ENCODE measurements at places on chromosomes 16 and 17.
A peak's percentile ranks its signal among the peaks of the same experiment; 100 is the strongest.

- DNase-seq = no peak
These were observed 6.2 kb downstream of the STXBP4 start for GRCh38 chr17:54974759-54975158.

GRCh38 chr17:3610523-3610922 lies 1.3 kb upstream of the TRPV1 start:
- no peak for DNase-seq

GRCh38 chr17:1251866-1252608 lies 18.2 kb upstream of the BHLHA9 start:
- no peak for DNase-seq

DNA sequence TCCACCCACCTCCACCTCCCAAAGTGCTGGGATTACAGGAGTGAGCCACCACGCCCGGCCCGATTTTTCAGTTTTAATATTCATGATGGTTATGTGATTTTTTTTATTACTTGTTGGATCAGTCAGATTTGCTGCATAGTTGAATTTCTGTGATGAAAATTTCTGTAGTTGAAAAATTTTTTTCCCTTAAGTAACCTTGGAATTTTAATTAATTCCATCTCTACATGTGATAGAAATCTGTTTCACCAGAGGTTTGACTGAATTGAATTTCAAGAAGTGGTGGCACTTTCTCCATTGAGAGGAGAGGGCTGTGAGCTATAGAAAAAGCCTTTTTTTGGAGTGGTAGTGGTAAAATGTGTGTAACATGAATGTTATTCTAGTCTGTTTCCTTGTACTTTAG lies 24.7 kb downstream of the WIPF2 start:
- DNase-seq = no peak

- DNase-seq = no peak
These were observed 11.7 kb downstream of the TRAF4 start for GRCh38 chr17:28755486-28755885.

GRCh38 chr17:6082335-6082734 lies 12.2 kb downstream of the WSCD1 start:
- DNase-seq = no peak

DNA sequence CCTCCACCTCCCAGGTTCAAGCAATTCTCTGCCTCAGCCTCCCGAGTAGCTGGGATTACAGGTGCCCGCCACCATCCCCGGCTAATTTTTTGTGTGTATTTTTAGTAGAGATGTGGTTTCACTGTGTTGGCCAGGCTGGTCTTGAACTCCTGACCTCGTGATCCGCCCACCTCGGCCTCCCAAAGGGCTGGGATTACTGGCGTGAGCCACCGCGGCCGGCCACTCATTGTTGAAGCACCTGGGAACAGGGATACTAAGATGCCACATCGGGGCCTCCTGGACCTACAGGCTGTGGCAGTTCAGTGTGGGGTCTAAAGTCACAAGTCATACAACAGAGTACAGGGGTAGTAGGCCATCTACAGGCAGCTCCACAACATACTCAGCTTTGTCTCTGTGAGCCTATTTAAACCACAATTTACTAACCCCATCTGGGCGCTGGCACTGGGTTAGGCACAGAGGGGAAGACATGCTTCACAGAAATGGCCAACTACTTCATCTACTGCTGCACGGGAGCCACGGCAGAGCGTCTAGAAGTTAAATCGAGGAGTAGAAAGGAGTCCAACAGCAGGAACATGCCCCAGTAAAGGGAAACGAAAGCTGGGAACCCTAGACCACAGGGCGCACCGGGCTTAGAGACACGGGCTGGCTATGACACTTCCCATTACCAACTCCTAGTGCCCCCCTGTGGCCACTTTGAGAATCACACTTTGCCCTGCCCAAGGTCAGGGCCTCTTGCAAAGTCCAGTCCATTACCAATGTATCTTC lies 4.3 kb downstream of the VAMP2 start:
- DNase-seq = peak; percentile 95

DNA sequence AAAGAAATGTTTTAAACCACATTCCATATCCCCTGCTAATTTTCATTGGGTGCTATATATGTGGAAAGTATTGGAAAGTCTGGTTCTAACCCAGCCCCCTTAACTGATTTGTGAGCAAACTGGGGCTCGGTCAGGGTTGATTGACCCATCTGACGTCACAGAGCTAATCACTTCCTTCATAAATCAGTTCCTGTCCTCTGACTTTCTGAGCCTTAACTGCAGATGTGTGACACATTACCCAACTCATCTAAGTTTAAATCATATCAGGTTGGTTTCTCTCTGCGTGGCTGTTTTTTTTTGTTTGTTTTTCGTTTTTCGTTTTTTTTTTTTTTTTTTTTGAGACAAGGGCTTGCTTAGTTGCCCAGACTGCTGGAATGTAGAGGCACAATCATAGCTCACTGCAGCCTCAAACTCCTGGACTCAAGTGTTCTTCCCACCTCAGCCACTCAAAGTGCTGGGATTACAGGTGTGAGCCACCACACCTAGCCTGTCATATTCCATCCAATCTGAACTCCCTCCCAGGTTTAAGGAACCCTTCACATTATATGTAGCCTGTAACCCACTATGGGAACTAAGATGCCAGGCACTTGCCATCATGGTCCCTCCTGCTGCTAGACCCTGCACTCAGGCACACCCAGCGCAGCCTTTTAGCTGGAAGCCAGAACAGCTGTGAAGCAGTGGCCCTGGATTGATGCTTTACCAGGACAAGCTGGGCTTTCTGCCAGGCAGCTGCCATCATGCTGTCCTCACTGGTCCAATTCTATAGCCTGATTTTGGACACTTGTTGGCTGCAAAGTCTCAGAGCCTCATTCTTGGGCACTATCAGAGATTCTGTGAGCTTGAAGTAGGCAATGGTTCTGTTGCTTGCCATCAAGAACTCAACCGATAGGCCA lies 6.9 kb upstream of the BPTF start:
- DNase-seq = no peak

DNA sequence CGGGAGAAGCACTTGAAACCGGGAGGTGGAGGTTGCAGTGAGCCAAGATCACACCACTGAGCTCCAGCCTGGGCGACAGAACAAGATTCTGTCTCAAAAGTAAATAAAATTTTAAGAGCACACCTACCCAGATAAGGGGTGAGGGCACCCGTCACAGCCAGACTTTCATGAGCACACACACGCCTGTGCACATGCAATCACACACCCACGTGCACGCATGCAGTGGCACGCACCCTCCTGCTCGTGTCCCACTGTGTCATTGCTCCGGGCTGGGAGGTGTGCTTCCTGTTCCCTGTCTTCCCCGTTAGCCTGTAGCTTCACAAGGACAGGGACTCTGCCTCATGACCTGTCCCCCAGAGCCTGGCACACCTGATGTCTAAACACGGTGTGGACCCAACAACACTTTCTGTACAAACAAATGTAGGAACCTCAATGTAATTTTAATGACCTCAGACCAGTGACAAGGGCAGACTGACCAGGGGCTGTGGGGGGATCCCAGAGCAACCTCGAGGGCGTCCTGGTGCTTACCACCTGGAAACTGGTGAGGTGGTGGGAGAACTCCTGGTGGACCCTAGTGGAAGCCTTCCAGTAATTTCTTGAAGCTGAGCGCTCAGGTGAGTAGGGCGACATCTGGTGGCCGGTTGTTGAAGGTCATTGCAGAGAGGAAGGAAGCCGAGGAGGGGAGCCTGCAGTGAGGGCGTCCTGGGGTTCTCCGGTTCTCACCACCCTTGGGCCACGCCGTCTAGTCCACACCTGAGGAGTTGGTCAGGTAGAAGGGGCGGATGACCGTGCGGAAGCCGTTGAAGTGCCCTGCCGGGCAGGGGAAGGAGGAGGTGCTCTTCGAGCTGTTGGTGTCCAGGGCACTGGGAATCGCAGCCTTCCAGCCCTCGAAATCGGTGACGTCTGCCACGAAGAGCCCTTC lies 8.6 kb downstream of the LGALS3BP start:
- DNase-seq = peak; percentile 87

- DNase-seq = peak; percentile 24
These were observed 183.0 kb downstream of the PHKB start for GRCh38 chr16:47644166-47644565.
